ENCODE measurements at places on chromosomes 1 and 21.

DNA sequence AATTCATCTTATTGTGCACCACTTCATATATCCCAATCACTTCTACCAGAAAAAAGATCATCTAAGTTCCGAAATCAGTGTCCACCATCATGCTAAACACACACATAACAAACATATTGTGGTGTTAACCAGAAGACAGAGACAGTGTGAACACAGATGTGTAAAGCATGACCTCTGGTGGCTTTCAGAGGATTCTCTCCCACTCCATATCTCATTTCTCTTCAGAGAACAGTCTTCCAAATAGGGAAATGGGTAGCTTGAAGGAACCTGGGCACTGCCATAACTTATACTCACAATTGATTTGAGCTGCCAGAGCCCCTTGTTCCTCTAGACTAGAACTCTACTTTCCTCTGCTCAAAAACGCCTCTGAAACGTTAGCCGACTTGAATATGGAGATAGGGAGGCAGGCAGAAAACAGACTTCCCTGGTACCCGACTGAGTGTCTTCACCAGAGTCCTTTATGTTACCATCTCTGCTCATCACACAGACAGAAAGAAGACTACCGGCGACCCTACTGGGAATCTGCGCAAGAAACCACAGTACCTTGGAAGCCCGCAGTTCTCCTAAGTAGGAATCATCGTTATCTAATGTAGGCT lies 1.8 kb upstream of the ELAPOR1 start:
- no peak for DNase-seq

DNA sequence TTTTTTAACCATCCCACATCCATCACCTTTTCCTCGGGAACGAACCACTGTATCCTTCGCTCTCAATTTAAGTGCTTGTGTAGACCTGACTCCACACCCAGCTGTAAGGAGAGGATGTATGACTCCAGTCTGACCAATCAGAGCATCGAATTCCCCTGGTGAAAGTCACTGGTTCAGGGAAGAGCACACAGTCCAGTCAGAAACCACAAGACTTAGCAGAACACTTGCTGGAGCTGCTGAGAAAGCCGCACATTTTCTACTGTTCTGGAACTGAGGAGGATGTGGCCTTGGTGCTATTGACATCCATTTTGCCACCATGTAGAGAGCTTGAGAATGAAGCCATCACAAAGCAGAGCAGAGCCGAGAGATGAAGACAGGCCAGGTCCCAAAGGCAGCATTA lies 59.9 kb upstream of the CNN3 start:
- DNase-seq: no peak

DNA sequence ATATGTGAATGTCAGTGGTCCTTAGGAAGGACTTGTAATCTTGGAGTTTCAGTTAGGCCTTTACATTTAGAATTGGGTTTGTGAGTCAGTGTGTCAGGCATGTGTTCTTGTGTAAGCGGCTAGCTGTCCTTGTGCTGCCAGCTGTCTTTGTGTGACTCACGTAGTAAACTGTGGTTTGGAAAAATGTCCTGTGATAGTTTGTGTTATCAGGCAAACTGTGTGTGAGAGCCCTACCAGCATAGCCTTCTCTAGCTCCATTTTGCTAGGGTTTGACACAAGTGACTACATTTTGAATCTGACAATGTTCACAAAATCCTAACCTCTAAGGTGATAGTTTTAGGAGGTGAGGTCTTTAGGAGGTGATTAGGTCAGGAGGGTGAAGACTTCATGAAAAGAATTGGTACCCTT lies 6.9 kb upstream of the SLC35D1 start:
- DNase-seq: no peak

DNA sequence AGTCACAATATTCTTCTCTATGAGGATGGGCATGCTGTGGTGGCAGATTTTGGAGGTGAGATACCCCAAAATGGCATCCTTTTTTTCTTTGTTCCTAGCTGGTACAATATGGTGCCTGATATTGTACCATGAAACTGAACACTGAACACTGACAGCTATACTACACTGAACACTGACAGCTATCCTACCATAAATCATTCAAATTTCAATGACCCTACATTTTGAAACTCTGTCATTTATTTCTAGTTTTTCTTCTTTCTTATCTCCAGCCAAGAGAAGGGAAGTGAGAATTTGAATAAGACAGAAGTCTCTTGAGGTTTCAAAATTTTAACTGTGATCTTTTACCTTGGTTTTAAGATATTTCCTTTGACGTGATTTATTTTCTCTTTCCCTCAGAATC lies 76.3 kb downstream of the LRRC53 start:
- DNase-seq: no peak

- no peak for DNase-seq
These were observed 28.4 kb upstream of the ST3GAL3 start for GRCh38 chr1:43678940-43679339.
